ENCODE measurements at places on chromosomes 3 and 15.

- no peak for DNase-seq
- no peaks in the 10 kb centered on the region for H3K4me1 ChIP-seq
Observed at GRCh38 chr3:85979034-85979433, 1011.9 kb downstream of the VGLL3 start.

DNA sequence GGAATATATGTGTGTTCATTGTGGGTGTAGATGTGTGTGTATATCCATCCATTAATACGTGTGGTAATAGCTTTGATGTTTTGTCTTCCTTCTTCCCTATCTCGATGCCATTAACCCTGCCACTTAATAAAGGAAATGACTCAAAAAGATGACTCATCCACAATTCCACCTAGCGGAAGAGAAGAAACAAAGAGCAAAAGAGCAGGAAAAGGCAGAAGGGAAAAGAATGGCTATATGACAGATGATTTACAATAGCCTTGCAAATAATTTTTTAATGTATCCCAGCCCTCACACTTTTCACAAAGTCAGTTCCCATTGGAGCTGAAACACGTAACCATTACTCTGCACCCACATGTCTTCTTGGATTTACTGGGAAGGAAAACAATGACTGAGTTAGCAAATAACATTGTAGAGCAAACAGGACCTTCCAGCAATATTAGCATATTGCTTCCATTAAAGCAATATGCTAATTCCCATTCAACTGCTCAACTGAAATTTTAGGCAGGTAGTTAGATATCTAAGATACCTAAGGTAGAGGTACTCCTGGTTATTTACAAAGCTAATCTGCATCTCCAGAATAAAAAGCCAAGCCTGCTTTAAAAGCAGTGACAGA, 197.2 kb downstream of the KCNAB1 start:
- H3K36me3 ChIP-seq = no peaks in the 10 kb centered on the region
- no peak overlapping the region for H3K4me3 ChIP-seq
- no peak overlapping the region for H3K27ac ChIP-seq
- peaks cover 3% of the 10 kb centered on the region for H3K4me1 ChIP-seq

- H3K36me3 ChIP-seq = no peaks in the 10 kb centered on the region
- peak overlapping the region; percentile 67 for H3K4me3 ChIP-seq
- H3K4me1 ChIP-seq = peaks cover 45% of the 10 kb centered on the region
Observed at GRCh38 chr3:134796281-134797056, 1.4 kb downstream of the EPHB1 start.

GRCh38 chr15:89578146-89578545, 2.9 kb downstream of the TICRR start:
- no peaks in the 10 kb centered on the region for H3K36me3 ChIP-seq
- DNase-seq = no peak
- no peaks in the 10 kb centered on the region for H3K27me3 ChIP-seq
- peaks cover 6% of the 10 kb centered on the region for H3K4me1 ChIP-seq
